Activated naive CD4-positive, alpha-beta T cell treated with anti-CD3 and anti-CD28 coated beads, Interleukin-2, amount 10 ng/mL, durations not matched to agents 7 days and 5 days (primary cell): ENCODE measurements at places on chromosomes 1 and 21.
A peak's percentile ranks its signal among the peaks of the same experiment; 100 is the strongest.

- no peak for DNase-seq
Measured at GRCh38 chr1:59008599-59009347, 224.9 kb upstream of the JUN start.

- no peak for DNase-seq
Measured at GRCh38 chr1:1264868-1265272, 8.8 kb downstream of the UBE2J2 start.

- no peak for DNase-seq
Measured at GRCh38 chr1:199591468-199591867, 436.0 kb upstream of the NR5A2 start.

DNA sequence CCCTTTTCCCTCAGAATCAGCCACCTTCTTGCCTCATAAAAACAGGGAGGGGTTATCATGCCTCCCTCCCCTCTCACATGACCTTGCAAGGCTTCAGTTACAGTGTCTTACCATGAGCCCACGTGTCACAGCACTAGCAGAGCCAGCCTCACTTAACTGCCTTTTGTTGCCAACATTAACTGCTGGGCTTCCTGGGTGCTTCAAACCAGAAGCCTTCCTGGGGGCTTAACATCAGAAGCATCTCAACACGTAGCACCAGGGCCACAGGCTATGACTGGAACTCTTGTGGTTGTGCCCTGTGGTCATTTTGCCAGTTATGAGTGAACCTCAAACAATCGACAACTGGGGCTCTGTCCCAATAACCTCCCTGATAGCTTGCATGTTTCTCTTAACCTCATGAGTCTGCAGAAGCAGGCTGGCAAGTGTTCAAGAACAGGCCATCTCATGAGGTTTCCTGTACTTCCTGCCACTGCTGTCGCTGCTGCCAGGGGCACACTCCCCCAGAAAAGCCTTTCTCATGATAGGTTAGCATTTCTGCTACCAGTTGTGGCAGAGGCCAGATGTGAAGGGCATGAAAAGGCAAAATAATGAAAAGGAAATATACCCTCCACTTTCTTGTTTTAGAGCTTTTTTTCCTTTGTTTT lies 132.2 kb downstream of the GLUL start:
- DNase-seq: peak; percentile 64

DNA sequence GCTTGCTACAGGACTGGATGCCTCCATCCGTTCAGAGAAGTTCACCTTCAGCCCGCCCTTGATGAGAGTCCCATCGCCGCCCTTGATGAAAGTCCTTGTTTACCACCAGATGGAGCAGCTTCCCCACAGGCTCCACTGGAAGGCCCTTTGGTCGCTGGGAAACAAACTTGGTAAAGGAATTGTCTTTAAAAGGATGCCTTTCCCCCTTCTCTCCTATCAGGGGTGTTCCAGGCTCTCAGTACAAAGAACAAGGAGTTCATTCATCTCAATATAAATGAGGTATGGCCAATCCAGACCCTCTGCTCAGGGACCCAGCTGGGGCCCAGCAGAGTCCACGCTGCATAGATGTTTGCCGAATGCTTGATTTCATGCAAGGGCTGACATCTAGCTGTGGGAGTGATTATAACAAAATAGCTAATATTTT lies 50.8 kb downstream of the CAPN9 start:
- DNase-seq: no peak

DNA sequence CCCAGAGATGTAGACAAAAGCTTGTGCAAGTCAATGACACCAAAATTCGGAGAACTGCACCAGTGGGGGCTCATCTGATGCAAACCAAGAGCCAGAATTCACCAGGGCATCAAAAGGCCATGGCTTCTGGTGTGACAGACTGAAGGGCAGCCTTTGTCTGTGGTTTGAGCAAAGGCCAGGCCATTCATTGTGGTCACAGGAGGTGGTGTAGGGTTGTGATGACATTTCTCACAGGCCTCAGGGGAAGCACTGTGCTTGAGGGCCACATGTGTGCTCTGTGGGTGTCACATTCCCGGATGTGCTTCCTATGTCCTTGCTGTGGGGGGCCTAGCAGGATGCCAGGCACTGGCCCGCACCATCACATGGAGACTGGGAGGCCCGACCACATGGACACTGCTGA lies 22.5 kb upstream of the KCNE1 start:
- DNase-seq: no peak

DNA sequence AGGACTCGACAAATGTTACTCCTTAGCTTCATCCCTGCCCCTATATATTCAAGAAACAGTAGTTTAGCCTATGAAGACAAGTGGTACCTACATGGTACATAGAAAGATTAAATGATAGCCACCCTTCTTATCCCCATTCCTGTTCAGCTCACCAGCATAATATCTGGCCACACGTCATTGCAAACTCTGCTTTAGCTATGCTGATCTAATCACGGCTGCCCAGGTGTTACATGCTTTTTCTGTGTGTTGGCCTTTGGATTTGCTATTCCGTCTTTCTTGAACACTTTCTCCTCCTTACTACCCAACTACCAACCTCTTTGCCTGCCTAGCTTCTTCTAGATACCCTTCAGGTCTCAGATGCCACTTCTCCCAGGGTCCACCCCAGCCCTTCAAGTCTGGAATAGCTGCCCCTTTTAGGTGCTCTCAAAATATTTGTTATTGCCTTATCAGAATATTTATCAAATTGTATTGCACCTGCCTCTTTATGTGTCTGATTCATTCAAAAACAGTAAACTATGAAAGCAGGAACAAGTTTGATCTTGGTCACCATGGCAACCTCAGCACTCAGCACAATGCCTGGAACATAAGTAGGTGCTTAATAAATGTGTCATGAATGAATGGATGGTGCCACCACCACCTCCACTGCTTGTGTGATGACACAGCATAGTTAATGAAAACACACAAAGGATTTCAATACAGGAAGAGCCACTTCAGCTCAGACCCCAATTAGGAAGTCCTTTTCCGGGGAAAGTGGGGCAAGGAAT lies 11.4 kb upstream of the DNASE2B start:
- no peak for DNase-seq

- DNase-seq: no peak
Measured at GRCh38 chr1:84272401-84272800, 29.1 kb upstream of the SAMD13 start.
